Stimulated activated CD8-positive, alpha-beta memory T cell treated with anti-CD3 and anti-CD28 coated beads, Interleukin-12 subunit alpha, Interleukin-12 subunit beta, amount 100 ng/mL, for 1 hour (primary cell): ENCODE measurements at places on chromosomes 1 and 21.

GRCh38 chr1:18142471-18142870 lies 34.9 kb downstream of the IGSF21 start:
- DNase-seq, result no peak

- no peak for DNase-seq
Observed at GRCh38 chr1:10498231-10498630, 23.5 kb downstream of the PEX14 start.

DNA sequence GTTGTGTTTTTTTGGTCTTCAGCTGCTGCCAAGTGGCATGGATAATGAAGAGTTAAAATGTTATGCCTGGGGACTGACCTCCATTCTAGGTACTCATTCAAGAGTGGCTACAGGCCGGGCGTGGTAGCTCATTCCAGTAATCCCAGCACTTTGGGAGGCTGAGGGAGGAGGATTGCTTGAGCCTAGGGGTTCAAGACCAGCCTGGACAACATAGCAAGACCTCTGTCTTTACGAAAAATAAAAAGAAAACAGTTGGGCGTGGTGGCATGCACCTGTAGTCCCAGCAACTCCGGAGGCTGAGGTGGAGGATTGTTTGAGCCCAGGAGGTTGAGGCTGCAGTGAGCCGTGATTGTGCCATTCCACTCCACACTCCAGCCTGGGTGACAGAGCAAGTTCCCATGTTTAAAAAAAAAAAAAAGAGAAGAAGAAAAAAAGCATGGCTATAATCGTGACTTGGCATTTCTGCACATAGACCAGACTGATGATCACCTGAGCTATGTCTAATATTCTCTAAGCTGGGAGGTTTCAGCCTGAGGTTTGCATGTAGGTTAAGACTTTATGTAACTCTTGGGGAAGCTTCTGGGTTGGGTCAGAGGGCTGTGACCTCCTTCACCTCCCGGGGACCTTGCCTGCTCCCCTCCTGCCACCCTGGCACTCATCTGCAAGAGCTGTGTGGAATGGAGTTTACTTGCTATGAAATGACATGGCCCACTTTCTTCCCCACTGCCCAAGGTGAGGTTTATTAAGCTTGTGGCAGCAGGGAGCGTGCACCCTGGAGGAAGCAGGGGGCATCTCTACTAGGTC lies 51.3 kb downstream of the DHRS3 start:
- DNase-seq, result no peak

- no peak for DNase-seq
Observed at GRCh38 chr1:196295766-196296165, 312.5 kb downstream of the KCNT2 start.

DNA sequence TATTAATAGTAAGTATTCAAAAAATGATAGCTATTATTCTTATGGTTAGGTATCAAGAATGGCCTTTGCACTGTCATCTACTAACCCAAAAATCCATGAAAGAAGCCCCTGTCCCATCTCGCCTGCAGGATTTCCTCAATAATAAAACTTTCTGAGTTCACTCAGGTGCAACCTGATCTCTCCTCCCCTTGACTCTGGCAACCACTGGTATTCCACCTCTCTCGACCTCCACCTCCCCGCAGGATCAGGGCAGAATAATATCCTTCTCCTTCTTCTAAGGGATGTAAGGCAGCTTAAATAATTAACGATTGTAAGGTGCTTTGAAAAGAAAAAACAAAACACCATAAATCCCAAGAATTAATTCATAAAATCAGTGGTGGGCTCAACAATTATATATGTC lies 359.3 kb downstream of the PLPP3 start:
- no peak for DNase-seq

DNA sequence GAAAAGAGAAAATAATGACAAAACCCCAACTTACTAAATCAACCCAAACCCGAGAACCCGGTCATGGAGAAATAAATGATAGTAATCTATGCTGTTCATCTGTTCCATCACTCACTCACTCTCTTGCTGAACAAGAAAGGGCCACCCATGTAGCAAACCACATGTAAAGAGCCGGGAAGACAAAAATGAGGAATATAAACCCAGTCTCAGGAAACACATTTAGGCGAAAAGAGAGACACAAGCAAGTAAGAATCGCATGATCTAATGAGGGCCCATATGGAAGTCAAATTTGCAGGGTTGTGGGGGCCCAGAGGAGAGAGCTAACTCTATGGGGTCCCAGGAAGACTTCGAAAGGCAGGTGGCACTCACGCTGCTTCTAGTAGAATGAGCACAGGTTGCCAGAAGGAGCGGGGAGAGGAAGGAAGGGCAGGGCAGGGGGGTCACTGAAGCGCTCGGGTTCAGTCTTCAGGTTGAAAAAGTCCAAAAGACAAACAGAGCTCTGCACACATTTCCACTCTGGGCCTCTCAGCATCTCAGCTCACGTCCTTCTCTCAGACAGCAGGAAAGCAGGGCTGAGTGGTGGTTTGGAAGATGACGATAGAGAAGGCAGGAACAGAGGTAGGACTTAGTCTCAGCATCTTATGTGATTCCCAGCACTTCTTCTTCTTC lies 142.9 kb upstream of the KRTAP19-8 start:
- no peak for DNase-seq

DNA sequence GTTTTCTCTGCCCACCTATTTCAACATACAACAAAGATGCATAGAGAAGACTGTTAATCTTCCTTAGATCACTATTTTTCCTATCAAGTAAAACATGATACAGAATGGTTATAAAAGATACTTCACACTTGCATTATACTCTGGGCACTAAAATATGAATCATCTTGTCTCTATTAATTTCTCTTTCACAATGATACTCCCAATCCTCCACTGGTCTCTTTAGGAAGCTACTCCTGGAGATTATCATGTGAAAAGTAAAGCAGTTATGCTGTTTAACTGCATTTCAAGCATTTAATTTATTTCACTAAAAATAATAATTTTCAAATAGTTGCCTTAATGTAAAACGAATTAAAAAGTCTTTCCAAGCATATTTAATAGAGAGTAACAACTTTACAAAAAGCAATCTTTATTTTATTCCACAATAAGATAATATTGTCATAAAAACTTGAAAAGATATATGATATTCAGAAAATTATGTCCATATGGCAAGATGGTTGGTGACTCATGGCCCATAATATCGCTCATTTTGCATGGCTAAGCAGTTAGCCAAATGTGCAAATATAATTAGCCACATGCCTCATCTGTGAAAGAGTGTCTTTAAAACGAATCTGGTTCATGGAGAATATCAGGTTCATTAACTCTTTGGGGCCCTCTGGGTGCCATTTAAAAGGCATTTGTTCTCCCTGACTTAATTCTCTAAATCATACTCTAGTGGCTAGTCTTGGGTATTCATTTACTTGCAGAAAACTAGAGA lies 1569.0 kb upstream of the B3GALT2 start:
- DNase-seq, result no peak

DNA sequence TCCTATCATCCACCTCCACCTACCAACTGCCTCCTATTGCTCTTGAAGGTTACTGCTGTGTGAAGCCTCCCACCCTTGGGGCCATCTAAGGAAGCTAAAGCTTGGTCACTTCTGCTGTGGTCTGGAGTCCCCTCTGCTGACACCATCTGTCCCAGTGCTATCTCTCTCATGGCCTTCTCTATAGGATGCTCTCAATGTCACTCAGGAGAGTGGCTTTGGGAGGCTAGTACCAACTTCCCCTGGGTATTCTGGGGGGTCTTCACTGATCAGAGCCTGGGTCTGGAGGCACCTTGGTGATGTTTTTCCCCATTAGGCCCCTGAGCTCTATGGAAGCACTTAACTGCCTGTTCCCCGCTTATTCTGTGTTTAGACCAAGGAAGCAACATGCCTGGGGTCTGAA lies 12.3 kb upstream of the NCF2 start:
- DNase-seq, result no peak

DNA sequence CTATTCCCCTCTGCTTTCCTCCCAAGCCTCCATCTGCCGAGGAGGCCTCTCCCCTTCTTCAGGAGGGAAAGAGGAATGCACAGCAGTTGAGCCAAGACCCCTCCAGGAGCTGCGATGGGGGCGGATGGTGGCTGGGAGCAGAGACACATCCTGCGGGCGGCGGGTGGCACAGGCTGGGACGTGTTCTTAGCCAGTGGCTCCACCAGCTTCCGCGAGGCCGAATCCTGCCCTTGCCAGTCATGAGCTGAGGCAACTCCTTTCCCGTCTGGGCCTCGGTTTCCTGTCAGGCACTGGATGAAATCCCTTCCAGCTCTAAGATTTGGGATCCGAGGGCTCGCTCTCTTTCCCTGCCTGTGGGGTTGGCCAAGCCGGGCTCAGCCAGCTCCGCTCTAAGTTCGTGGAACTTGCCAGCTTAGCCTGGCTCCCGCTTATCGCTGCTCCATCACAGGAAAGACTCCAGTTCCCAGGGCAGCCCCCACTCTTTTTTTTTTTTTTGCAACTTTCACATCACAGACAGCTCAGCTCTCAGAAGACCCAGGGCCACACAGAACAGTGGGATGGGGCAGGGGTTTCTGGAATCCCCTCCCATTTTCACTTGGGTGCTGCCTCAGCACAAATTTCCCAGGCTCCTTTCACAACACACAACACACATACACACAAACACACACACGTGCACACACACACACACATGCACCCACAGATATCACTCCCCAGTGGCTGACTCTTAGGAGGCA lies 506 bp downstream of the MYOM3 start:
- DNase-seq, result no peak

DNA sequence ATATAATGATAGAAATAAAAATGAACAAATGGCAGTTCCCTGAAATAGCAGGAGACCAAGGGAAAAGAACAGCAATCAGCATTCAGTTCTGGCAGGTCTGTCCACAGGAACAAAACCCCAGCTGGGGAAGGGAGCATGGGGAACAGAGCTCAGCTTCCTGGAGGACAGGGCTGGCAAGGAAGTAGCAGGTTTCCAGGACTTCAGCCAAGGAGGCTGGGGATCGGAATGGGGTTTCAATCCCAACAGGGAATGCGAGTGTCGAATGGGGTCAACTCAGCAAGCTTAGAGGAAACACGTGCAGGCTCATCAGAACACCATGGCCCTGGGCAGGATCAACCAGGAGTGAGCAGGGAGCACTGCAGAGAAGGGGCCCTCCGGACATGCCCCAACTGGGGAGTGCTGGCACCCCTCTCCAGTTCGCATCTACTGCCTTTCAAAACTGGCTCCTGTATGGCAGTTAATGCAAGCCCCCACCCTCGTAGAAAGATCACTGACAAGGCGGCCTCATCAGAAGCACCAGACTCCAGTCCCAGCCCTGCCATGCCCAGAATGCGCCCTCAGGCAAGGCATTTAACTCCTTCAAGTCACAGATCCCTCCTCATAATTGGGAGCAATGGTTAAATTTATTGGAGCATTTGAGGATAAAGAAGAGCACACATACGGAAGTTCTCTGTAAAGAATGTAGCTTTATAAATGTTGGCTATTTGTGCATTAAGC lies 72.4 kb downstream of the SEC16B start:
- DNase-seq, result no peak

DNA sequence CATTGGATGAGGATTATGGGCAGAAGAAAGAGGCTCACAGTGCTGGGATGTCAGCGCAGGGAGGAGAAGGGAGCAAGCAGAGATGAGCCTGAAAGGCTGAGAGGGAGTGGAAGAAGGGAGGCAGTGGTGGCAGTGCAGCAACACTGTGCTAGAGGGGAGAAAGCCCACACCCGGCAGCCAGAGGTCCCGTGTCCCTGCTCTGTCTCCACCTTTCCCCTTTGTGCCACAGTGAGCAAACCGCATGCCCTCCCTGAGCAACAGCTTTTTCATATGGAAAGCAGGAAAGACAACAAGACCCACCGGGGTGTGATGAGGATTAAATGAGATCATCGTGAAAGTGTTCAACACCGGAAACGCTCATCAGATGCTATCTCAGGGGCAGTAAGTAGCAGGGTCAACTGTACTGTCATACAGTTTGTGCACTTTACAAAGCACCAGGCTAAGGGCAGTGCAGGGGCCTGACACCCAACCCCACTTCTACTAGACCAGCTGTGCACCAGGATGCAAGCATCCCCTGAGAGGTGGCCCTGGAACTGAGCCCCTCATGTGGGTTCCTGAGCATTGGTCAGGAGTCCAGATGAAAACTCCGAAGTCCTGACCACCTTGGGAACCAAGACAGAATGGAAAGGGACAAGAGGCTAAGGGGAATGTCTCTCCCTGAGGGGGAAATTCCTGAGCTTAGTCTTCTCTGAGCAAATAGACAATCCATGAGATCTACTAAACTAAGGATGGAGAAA lies 9.1 kb downstream of the NHLH1 start:
- no peak for DNase-seq

- no peak for DNase-seq
Observed at GRCh38 chr1:97013136-97013535, 291.6 kb downstream of the PTBP2 start.

GRCh38 chr1:115301438-115302020 lies 36.5 kb downstream of the NGF start:
- DNase-seq, result no peak

DNA sequence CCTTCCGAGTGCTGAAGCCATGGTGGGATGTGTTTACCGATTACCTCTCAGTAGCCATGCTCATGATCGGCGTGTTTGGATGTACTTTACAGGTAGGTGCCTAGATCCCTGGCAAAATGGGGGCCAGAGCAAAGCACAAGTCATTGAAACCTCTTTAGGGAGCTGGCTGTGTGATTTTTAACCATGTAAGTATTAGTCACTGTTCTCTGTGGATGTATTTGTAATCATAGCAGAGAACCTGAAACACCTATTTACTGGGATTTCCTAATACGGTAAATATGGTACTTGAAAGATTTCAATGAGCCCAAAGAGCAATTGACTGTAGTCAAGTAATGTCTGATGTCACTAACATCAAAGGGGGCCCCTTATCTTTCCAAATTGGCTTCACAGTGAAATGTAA lies 53.6 kb downstream of the LRRC8C start:
- no peak for DNase-seq

DNA sequence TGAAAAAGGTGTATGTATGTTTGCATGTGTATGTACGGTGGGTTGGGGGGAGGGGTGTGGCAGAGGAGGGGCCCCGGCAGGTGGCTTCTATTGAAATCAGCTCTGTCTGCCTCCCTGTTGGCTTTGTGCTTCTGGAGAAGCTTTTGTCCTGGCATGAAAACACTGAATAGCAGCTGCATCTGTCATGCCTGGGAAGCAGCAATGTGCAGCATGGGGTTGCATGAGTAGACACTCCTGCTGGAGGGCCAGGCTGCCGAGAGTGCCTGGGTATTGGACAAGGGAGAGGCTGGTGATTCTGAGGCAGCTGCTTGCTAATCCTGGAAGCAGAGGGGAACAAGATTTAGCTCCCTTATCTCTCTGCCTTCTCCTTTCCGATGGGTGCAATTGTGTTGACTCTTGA lies 20.5 kb downstream of the MAPKAPK2 start:
- DNase-seq, result no peak

GRCh38 chr1:156698995-156699394 lies 6.4 kb downstream of the CRABP2 start:
- DNase-seq, result no peak

- no peak for DNase-seq
Observed at GRCh38 chr1:3405974-3406867, 48.2 kb upstream of the ARHGEF16 start.

DNA sequence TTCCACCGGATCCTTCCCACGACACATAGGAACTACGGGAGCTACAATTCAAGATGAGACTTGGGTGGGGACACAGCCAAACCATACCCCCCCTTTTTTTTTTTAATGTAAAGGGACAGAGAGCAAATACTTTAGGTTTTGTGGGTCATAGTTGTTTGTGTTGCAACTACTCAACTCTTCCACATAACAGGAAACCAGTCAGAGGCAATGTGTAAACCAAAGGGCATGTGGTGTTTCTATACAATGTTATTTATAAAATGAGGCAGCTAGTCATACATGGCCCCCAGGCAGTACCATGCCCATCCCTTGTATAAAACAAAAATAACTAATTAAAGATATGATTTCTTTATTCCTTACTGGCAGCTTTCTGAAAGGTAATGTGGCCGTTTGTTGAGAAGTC lies 845.4 kb upstream of the ADAMTS5 start:
- no peak for DNase-seq
